Stimulated activated CD8-positive, alpha-beta memory T cell treated with anti-CD3 and anti-CD28 coated beads, Interleukin-7, amount 100 ng/mL, for 48 hours (primary cell): ENCODE measurements at places on chromosomes 2 and 18.

DNA sequence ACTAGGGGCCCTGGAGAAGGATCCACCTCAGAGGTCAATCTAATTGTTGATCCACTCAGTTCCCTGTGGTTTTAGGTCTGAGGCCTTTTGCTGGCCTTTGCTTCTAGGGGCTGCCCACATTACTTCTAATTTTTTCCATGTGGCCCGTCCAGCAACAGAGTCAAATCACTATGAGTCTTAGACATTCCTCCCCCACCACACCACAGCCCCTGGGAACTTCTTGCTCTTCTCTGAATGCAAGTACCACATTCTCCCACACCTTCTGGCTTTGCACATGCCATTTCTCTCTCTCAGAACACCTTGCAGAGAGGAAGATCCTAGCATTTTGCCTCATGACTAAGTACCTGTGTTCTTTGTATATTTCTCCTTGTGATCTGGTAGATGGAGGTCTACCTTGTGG is 286.9 kb downstream of the SETBP1 start:
- DNase-seq: no peak

DNA sequence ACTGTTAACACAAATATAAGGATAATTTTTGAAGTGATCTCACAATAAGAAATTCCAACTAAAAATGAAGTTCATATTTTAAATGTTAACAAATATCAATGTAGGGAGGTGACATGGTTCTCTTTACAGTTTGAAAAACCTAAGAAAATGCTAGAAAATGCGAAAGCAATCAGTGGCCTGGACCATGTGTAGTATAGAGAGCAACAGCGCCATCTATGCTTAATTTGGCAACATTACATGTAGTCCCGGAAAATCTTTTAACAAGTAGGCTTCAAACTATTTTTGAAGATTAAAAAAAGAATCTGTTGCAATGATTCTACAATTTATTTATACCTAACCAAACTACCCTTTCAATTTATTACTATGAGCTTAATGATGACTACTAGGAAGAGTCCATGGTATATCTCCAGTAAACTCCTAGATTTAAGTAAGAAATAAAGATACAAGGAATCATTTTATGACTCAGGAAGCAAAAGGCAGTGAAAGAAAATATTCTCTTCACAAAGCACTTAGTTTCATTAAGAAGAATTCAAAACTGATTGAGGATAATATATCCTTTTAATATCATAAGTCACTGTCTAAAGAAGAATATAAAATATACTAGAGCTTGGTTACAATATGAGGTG is 33.3 kb downstream of the NDUFA10 start:
- DNase-seq: no peak

GRCh38 chr2:138010890-138011289 is 46.6 kb downstream of the HNMT start:
- no peak for DNase-seq

- no peak for DNase-seq
Observed at GRCh38 chr2:233981574-233982420, 64.6 kb downstream of the TRPM8 start.

DNA sequence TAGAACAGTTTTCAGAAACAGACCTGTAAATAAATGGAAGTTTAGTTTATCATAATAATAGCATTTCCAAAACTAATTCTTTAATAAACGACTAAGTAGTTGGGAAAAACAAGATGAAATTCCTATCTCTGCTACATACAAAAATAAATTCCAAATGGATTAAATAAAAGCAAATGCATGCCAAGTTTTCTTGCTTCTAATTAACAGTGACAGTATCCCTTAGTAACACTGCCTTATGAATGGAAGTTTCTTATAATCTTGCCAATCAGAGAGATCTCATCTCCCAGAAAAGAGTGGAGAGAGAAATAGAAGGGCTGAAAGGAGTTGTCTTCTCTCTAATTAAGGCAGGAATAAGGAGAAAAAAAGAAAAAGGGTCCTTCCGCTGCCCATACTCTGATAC is 133.9 kb downstream of the GFPT1 start:
- no peak for DNase-seq

DNA sequence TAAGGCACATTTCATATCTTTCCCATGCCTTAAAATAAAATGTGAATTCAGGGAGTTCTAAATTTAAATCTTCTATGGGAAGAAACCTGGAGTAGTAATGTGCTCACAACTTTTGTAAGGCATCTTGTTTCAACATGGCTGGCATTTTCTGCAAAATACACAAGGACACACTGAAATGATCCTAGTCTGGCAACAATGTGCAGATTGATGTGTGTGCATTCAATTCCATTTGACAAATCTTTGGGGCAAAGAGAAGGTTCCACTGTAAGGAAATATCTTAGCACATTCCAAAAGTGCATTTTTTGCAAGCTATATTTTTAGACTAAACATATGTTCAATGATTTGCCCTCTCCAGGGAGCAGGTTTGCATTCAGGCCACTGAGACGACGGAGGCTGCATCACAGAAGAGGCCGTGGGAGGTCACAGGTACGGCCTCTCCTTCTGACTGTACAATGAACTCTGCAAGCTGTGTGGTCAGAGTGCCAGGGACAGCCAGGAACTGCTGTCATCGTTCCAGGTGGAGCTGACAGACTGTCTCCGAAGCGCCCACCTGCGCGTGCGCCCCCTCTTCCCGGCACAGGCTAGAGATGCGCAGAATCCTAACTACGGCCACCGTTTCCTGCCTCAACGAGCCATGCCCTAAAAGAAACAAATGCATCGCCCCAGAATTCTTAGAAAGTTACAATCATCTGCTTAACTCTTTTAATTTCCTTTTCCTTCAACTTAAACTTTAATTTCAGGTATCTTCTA is 149.2 kb upstream of the POU3F3 start:
- no peak for DNase-seq

DNA sequence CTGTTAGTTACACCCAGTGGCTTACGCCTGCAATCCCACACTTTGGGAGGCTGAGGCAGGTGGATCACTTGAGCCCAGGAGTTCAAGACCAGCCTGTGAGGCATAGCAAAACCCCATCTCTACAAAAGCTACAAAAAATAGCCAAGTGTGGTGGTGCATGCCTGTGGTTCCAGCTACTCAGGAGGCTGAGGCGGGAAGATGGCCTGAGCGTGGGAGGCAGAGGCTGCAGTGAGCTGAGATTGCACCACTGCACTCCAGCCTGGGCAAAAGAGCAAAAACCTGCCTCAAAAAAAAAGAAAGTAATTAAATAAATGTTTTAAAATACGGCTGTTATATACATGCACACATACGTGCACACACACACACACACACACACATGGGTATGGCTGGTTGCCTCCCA is 194.8 kb downstream of the HDAC4 start:
- no peak for DNase-seq

- DNase-seq: no peak
Observed at GRCh38 chr2:216074794-216075193, 6.8 kb downstream of the PECR start.
